Activated B cell treated with CpG ODN at 0.5 μM for 24 hours (primary cell): ENCODE measurements at places on chromosomes 6 and 20.

DNA sequence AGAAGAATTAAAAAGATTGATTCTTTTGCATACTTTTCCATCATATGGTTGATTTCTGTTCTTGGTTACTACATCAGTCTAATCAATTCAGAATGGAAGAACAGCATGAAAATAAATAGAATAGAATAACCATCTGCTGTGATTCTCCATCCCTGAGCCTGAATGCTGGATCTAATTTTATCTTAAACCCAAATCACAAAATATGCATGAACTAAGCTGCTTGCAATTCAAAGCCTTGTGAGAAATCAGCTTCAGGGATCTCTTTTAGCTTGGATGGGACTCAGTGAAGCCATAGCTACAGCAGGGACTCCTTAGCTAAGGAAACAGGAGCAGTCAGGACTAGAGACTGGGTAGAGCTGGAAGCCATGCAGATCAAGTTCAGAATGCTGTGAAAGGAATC lies 74.1 kb downstream of the TPBG start:
- no peak for DNase-seq

GRCh38 chr6:18451756-18452155 lies 64.6 kb downstream of the RNF144B start:
- no peak for DNase-seq

DNA sequence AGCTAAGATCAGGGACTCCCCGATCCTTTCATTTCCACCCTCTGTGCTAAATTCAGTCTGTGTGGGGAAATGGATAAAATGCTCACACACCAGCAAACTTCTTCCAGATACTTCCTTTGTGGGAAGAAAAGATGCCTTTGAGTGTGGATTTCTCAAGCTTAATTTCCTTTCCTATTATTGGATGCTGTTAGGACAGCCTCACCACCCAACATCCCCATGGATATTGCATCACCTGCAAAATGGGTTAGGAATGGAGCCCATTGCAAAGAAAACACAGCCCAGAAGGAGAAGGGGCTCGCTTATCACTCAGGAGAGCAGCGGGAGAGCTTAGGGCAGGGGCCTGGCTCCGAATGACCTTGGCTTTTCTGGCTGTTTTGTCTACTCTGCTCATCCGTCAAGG lies 272.2 kb downstream of the CDC5L start:
- no peak for DNase-seq

- no peak for DNase-seq
Measured at GRCh38 chr6:134826889-134827737, 122.8 kb downstream of the ALDH8A1 start.
